Fibroblast of mammary gland (primary cell): ENCODE measurements at places on chromosomes 11 and 22.

- DNase-seq, result no peak
Observed at GRCh38 chr11:104319396-104319795, 155.4 kb upstream of the PDGFD start.

GRCh38 chr22:46937185-46937584 is 174.7 kb downstream of the TBC1D22A start:
- DNase-seq, result no peak

- no peak for DNase-seq
Observed at GRCh38 chr22:49518436-49518970, 309.2 kb downstream of the BRD1 start.

DNA sequence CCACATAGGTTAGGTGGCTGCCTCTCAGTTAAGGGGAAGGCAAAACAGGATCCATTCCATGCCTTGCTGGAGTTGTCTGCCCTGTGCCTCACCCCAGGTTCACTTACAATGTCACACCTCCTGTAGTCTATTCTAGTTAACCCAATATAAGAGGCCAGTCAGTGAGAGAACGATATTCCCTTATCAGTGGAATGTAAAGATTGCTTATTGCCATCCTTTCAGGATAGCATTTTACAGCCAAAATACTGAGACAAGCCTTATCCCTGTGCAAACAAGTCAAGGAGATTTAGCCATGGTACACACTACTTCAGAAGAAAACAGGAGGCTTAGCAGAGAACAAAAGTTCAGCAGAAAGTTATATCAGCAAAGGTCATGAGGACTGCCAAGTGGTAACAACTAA is 5.5 kb downstream of the CYP2R1 start:
- no peak for DNase-seq

- no peak for DNase-seq
Observed at GRCh38 chr11:65615950-65616574, 486 bp downstream of the PCNX3 start.

DNA sequence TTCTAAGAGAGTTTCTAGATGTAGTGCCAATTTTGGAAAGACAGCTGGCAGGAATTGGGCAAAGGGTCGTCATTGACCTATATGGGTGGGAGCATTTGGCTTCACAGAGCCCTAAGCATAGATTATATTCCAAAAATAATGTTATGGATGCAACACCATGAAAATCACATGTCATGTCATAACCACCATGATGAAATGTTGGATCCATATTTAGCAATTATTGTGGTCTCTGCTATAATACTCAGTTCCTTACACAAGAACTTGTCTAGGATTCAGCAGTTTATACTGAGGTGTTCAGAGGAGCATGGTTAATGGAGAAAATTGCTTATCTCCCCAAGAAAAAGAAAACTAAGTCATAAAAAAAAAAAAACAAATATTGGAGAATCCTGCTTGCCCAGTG is 31.6 kb downstream of the NTM start:
- DNase-seq, result no peak

- peak; percentile 83 for DNase-seq
Observed at GRCh38 chr11:28009388-28009787, 98.6 kb downstream of the KIF18A start.

DNA sequence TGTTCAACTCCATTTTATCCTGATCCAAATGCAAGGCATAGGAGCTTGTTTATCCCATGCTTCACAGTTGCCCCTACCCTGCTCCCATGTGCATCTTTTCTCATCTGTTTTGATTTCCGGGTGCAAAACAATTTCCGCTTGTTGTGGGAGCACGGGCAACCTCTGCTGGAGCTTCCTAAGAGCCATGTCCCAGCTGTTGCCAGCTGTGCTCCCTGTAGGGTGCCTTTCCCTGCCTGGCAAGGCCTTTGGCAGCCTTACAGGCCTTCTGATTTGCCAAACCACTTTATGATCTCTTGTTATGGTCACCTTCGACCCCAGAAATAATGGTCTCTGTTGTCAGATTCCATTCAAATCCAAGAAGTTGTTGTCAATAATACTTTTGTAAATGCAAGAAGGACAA is 1038.5 kb downstream of the OPCML start:
- DNase-seq, result no peak

DNA sequence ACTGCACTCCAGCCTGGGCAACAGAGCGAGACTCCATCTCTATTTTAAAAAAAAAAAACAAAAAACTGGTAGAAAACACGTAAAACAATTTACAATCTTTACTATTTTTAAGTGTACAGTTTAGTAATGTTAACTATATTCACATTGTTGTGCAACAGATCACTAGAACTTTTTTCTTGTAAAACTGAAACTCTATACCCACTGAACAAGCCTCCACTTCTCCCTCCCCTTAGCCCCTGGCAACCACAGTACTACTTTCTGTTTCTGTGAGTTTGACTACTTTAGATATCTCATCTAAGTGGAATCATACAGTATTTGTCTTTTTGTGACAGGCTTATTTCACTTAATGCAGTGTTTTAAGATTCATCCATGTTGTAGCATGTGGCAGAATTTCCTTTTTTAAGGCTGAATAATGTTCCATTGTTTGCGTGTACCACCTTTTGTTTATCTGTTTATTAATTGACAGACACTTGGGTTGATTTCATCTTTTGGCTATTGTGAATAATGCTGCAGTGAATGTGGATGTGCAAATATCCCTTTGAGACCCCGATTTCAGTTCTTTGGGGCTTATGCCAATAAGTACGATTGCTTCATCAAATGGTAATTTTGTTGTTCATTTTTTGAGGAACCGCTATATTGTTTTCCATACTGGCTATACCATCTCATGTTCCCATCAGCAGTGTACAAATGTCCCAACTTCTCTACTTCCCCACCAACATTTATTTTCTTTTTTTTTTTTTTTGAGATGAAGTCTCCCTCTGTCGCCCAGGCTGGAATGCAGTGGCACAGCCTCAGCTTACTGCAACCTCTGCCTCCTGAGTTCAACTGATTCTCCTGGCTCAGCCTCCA is 11.0 kb downstream of the DDB2 start:
- DNase-seq, result no peak

DNA sequence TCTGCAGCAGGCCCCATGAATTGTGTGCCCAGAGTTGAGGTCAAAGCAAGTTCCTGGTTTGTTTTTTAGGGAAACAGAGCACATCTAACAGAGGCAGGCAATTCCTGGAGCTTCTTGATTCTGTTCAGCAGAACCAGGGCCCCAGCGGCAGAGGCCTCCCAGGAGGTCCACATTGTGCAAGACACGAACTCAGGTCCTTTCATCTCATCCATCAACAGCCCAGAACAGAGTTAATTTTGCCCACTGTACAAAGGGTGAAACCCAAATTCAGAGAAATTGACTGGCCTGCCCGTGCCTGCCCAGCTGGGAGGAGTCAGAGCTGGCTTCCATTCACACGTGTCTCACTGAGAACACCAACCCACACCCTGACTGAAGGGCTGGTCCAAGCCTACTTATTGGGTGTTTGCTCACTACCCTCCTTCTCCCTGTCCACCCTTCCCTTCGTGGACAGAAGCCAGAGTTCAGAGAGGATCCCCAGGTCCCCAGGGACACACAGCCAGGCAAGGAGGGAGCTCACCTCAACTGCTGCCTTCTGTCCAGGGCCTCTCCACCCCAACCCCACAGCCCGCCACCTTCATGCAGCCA is 607.1 kb downstream of the TBC1D22A start:
- no peak for DNase-seq

GRCh38 chr22:46661221-46661851 is 41.1 kb downstream of the GRAMD4 start:
- peak; percentile 79 for DNase-seq

DNA sequence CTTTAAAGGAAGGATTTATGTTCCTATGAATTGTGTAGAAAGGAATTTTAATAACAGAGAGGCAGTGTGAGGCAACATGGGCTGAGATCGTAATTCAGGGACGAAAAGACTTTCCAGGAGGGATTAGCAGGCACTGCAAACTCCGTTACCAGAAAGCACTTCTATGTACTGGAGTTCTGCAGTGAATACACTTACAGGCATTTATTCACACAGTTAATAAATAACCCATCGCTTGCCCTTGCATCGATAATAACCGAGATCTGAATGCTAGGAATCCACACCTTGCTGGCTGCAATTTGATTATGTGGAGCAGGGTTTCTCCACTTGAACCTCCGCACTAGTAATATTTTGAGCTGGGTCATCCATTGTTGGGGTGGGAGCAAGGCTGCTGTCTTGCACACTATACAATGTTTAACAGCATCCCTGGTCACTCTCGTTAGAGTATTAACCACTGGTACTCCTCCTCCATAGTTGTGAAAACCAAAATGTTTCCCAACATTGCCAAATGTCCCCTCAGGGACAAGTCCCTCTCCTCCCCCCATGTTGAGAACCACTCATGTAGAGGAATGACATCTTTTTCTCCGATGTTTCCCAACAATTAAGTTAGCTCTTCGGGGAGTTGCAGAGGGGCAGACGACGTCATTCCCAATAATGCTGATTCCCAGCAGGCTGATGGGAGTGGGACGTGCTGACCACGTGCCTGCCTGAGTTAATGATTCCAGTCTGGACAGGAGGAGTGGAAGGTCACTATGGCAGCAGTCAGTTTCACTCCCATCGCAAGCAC is 99.5 kb downstream of the SNX19 start:
- peak; percentile 84 for DNase-seq

DNA sequence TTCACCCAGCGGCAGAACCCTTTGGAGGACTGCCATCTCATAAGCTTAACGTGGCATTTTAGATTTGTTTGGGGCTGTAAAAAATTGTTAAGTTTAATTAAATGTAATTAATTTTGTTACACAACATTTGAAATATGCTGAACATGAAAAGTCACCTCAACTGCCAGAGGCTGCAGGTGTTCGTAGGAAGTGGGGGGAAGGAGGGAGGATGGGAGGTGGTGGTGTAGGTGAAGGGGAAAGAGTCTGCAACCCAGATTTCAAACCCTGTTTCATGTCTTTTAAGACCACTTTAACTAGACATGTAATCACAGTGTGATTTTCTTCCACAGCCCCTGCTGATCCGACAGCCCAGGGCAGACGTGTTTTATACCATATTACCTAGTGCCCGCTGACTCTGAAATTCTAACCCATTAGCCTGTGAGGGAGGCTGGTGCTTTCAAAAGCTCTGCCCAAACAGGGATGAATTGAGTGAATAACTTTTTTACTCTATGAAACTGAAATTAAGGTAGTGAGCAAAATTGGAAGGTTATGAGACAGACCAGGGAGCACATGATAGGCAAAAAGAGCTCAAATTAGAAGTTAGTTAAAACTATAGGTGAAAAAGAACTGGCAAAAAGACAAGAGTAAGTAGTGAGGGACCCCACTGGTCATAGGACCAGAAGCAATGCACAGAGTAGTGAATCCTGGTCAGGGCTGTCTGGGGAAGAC is 279.8 kb downstream of the DDX10 start:
- no peak for DNase-seq

GRCh38 chr22:21074102-21074715 is 28.5 kb downstream of the LRRC74B start:
- DNase-seq, result peak; percentile 87

DNA sequence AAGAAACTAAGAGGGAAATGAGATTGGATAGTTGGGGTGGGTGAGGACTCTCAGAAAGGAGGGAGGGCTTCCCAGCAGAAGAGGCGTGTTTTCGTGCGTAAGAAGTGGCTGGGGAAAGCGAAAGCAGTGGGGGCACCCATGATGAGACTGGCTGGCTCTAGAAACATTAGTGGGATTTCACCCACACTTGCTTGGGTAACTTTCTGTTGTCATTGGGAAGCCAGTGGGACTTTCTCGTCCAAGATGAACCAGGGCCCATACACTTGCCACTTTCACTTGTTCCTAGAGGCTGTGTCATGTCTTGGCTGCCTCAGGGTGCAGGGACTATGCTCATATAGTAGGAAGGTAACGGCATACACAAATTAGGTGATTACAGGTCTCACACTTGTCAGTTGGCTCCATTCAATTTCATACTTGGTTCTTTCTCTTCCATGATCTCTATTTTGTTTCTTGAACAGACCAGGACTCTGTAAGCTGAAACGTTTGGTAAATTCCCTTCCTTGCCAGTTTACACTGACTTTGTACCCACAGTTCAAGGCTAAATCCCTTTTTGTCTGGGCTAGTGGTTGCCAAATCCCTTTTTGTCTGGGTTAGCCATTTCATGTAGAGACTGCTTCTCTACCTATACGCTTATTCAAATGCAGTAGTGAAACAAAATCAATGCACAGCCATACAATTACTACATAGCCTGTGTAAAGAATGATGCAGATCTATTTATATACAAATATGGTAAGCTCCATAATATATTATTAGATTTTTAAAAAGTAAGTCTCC is 42.0 kb upstream of the CXCR5 start:
- DNase-seq, result no peak

DNA sequence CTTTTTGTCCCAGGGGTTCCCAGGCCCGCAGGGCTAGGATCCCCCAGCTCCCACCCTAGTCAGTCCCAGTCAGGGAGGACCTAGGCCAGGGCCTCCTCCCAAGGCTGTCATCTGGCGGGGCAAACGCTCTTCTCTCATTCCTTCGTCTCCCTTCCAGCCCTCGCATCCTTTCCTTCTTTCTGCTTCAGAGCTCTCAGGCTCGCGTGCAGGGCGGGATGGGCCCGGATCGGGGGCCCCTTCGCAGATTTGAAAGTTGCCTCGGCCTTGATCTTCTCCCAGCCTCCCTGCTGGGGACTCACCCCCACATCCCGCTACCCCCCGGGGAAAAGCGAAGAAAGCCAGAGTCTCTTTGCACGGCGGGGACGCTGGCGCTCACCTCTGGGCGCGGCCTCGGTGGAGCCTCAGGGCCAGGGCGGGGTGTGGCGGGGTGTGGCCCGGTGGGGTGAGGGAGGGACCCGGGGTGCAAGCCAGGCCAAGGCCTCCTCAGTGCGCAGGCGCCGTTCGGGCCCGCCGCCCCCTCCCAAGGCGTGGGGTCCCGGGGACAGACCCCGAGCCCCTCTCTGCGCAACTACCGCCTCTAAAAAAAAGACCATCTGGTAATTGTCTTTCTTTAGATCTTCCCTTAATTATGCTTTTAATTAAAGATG is 14.8 kb upstream of the PAX6 start:
- DNase-seq, result no peak

- peak; percentile 72 for DNase-seq
Observed at GRCh38 chr11:83865636-83866461, 579.7 kb upstream of the CCDC90B start.

- DNase-seq, result no peak
Observed at GRCh38 chr11:76975513-76975912, 58.7 kb upstream of the B3GNT6 start.

DNA sequence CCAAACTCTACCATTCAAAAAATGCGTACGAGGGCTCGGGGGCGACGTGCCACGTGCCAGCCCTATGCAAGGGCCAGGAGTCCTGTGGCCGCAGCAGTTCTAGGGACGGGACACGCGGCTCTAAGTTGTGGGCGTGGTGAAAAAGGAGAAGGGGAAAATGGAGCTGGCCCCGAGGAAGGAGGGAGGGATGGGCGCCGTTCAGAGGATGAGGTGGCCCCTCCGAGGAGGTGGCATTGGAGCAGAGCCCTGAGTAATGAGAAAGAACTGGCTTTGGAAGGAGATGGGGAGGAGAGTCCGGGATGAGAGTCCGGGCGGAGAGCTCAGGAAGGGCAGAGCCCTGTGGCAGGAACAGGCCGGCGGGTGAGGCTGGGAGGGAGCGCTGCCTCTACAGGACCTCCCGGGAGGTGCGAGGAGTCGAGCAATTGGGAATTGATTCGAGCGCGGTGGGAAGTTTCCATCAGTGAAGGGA is 21.0 kb downstream of the OTUB1 start:
- peak; percentile 46 for DNase-seq

- DNase-seq, result no peak
Observed at GRCh38 chr11:117034901-117035300, 63.3 kb downstream of the SIK3 start.
